Left ventricle myocardium inferior (tissue), 1 donor: ENCODE measurements at places on chromosomes 12 and 14. TPM values are rescaled to one million over a fixed set of nuclear protein-coding genes. Genes with fewer than 3 reads are reported as not detected.

Gene RACGAP1
- total RNA-seq, result 5.4 TPM

Gene ACSM4
- total RNA-seq, result not detected

Gene SLC7A7
- total RNA-seq, result 4.6 TPM

Gene BRMS1L
- total RNA-seq, result 14.2 TPM

Gene FAIM2
- total RNA-seq, result 7.4 TPM

Gene SLC17A8
- total RNA-seq, result not detected

Gene LMNTD1
- not detected for total RNA-seq

Gene TCL1A
- total RNA-seq, result not detected
